Activated T-helper 9 cell treated with anti-CD3 and anti-CD28 coated beads, Interleukin-2, amount 50 U/mL, for 16 hours (primary cell): ENCODE measurements at places on chromosomes 6 and 20.

DNA sequence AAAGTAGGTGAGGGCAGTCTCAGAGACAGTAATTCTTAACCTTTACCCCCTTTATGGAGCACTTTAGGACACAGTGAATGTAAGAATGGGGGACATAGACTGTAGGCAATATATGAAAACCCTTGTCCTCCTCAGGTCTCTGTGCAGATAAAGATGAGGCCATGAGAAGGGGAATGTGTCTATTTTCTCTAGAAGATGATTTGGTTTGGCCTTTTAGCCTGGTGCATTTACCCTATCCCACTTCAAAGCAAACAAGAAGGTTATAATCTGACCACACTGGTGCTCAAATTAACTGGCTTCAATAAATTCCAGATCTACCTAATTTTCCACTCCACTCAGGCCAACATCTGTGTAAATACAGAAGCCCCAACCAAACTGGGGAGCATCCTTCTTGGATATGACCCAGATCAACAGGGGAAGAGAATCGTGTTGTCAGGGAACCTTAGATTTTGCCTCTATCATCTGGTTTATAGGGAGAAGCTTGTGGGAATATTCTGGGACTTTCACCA, 42.4 kb downstream of the RIPOR2 start:
- no peak for DNase-seq

- no peak for DNase-seq
Measured at GRCh38 chr20:63399596-63400375, 38.6 kb upstream of the CHRNA4 start.

GRCh38 chr6:110662490-110663211, 152.6 kb downstream of the CDK19 start:
- DNase-seq = no peak

GRCh38 chr6:22221630-22222029, 75.2 kb downstream of the PRL start:
- DNase-seq = no peak

GRCh38 chr6:48957781-48958180, 505.3 kb downstream of the MMUT start:
- DNase-seq = no peak

GRCh38 chr6:41294214-41294872, 7.9 kb upstream of the TREM1 start:
- no peak for DNase-seq

- DNase-seq = no peak
Measured at GRCh38 chr6:150006961-150007464, 18.3 kb downstream of the RAET1L start.

DNA sequence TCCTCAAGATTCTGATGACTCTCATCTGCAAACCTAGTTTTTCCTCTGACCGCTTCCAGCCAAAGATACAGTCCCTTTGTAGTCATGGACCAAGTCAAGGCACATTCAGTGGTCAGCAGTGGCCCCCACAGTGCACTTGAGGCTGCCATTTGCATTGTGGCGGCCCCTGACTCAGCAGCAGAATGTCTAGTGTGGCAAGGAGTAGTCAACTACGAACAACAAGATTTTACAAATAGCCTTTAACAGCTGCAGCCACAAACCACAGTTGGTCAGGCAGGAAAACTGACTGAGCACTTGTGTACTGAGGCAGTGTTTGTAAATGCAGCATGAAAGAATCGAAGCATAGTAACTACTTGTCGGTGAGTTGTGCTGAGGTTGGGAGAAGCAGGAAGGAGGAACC, 49.6 kb downstream of the SLC2A12 start:
- DNase-seq = no peak

DNA sequence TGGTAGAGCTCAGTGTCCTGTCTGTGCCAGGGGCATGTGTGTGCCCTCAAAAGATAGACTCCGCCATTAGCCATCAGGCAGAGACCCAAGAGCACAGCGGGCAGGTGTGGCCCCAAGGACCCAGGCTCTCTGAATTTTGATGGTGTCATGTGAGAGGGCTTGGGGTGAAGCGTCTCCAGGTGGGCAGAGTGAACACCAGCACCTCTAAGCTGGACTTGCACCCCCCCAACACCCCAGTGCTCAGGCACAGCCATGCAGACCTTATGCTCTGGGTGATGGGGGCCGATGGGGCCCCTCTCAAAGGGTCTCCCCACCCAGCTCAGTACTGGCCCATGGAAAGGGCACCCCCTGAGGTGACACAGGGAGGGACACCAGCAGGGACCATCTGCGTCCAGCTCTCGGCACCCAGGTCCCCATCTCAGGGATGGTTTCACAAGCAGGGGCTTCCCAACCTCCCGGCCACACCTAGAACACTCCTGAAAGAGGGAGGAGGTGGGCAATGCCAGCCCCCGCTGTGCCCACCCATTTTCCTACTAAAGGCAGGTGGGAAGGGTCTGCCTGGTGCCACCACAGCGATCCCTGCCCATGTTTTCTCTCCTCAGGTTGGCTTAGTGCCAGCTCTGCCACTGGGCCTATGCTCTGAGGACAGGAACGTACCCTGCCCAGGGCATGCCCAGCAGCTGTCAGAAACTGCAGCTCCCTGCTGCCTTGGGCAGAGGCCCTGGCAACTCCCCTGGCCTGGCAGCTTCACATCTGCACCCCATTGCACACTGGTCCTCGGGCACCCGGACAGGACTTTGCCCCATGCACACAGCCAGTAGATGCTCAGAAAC, 3.5 kb downstream of the CST7 start:
- no peak for DNase-seq

- DNase-seq = no peak
Measured at GRCh38 chr6:42345696-42346416, 105.9 kb downstream of the TRERF1 start.

GRCh38 chr6:123417535-123417934, 219.2 kb downstream of the TRDN start:
- no peak for DNase-seq

DNA sequence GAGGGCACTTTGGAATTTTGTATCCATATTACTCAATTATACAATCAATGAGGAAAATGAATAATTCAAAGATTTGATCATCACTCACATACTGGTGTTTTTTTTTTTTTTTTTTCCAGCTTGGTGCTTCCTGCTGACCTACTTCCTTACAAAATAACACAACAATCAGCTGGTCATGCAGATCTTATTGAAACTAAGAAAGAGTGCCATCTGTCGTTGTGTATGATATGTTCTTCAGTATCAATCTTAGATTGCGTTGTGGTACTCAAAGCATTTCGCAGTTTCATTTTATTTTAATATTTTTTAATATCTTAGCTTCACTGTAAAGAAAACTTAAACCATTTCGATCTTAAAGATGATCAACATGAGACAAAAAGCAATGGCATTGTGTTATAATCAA, 155.6 kb downstream of the OGFRL1 start:
- no peak for DNase-seq

DNA sequence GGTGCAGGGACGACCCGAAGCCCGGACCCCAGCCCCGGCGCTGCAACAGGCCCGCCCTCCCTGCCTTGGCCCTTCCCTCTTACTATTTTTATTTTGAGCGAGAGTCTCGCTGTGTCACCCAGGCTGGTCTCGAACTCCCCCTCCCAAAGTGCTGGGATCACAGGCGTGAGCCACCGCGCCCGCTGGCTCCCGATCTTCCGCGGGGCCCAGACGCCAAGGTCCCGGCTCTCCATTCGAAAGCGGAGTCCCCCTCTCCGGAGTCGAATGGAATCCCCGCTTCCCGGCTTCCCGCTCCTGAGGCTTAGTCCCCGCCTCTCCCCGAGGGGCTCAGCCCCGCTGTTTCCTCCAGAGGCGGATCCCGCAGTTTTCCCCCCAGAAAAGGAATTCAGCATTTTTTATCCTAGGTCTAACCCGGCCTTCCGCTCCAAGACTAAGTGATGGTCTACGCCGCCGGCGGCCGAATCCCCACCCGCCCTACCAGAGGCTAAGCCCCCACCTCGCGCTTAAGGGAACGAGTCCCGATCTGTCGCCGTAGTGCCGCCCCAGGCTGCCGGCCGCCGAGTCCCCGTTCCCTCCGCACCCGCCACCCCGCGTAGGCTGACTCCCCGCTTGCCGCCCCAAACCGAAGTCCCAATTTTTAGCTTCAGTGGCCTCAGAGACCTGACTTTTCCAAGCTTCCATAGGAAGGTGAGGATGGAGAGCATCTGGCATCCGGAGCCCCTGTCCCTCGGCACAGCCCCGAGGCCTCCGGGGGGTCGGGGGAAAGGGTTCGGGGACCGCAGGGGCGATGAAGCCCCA, 11.5 kb upstream of the TMC2 start:
- peak; percentile 17 for DNase-seq

DNA sequence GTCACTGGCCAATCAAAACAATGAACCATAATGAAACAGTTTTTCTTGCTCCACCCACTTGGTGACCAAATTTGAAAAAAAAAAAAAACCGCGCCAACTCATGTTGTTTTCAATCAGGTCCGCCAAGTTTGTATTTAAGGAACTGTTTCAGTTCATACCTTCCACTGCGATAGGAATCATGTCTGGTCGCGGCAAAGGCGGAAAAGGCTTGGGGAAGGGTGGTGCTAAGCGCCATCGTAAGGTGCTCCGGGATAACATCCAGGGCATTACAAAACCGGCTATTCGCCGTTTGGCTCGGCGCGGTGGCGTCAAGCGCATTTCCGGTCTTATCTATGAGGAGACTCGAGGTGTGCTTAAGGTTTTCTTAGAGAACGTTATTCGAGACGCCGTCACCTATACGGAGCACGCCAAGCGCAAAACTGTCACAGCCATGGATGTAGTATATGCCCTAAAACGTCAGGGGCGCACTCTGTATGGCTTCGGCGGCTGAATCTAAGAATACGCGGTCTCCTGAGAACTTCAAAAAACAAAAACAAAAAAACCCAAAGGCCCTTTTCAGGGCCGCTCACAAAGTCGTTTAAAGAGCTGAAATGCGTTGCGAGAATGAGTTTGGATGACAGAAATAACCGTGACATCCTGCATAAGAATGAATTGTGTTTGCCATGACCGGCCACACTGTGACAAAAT, 16.7 kb downstream of the HFE start:
- peak; percentile 72 for DNase-seq

- no peak for DNase-seq
Measured at GRCh38 chr20:8671370-8671961, 397.4 kb upstream of the PLCB4 start.

- no peak for DNase-seq
Measured at GRCh38 chr6:25931411-25931709, 869 bp upstream of the SLC17A2 start.

DNA sequence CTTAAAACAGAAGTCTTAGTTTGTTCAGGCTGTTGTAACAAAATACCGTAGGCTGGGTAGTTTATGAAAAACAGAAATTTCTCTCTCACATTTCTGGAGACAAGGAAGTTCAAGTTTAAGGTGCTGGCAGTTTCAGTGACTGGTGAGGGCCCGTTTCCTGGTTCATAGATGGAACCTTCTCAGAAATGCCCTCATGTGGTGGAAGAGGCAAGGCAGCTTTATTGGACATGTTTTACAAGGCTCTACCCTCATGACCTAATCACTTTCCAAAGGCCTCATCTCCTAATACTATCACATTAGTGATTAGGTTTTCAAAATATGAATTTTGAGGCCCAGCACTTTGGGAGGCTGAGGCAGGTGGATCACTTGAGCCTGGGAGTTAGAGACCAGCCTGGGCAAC, 2.4 kb downstream of the HEBP2 start:
- no peak for DNase-seq

DNA sequence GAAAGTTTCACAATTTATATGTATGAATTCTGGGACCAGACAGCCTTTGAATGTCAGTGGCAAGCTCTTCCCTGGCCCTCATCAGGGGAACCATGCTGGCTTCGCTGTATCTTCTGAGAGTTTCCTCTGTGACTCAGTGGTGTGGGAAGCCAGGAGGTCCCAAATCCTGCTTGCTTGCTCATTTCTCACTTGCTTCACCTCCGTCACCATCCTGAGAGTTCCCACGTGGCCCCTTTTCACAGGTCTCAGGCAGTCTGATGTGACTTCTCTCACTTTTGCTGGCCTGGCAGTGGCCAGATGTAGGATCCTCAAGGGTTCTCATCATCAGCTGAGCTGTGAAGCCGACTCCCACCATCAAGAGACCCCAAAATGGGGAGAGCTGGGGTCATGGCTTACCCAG, 28.4 kb upstream of the RIN2 start:
- DNase-seq = no peak

DNA sequence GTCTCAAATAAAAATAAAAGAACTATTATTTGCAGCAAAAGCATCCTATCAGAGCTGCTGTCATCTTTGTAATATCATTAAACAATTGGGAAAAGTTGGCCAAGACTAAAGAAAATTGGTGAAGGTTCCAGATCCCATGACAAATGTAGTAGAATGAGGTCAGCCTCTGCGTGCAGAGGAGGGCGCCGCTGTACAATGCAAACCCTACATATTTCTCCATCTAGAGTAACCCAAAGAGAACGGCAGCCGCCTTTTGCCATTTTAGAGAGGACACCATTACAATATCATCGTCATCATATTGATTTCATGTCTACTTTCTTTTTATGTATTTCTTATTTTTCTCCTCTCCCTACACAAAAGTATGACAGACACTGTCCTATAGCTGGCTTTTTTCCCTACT, 59.5 kb downstream of the ZMYND8 start:
- no peak for DNase-seq

DNA sequence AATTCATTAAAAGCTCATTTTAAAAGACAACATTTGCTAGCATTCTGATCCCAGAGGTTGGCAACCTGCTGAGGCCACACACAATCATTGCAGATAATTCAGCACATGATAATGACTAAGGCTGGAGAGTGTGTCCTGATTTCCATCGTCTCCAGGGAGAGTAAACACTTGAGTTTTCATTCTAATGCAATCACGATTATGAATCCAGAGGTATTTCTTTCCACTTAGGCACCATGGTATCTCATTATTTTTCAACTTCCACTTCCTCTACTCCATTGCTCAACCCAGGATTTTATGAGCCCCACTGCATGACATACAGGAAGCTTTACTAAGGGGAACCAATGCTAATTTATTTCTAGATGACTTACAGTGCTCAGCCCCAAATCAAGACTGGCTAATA, 273.8 kb upstream of the AGPAT4 start:
- DNase-seq = no peak

DNA sequence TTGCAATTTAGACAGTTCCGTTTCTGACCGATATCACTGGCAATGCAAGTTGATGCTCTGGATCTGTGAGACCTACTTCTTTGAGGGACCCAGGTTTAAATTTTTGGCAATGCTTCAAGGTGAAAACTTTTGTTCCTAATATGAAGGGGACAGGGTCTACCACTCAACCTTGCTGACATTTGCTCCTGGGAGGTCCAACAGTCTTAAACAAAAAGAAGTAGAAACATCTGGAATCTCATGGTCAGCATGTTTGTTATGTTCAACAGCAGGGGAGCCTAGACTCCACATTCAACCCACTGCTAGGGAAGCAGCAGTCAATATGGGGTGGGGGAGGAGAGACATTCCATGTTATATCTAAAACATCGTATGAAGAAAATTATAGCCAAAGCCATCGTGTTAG, 196.4 kb downstream of the SIM1 start:
- no peak for DNase-seq

DNA sequence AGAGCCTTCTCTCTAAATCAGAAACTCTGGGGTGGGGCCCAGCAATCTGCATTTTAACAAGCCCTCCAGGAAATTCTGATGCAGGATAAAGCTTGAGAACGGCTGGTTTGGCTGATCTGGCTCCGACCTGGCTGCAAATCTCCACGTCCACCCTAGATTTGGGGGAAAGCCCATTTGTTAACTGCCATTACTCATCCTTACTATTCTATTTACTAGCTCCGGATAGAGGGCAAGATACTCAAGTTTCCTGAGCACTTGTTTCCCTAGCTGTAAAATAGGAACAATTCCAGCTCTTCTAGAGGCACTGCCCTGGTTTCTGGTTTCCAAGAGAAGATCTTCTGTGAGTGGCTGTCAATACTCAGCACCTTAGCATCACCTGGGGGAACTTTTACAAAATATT, 44.4 kb downstream of the DAAM2 start:
- DNase-seq = no peak
